ENCODE measurements at places on chromosomes 3 and 15. TPM values are rescaled to one million over a fixed set of nuclear protein-coding genes. Genes with fewer than 3 reads are reported as not detected.

Gene ABHD6
- total RNA-seq, result 14.1 TPM

GRCh38 chr3:66014056-66014455, 24.7 kb downstream of the MAGI1 start:
- peaks cover 3% of the 10 kb centered on the region for H3K4me1 ChIP-seq
- DNase-seq, result no peak
- no peak overlapping the region for H3K4me3 ChIP-seq

GRCh38 chr3:113754494-113755159, 7.8 kb downstream of the ATP6V1A start:
- no peak overlapping the region for H3K27ac ChIP-seq
- H3K4me1 ChIP-seq, result no peaks in the 10 kb centered on the region
- no peak overlapping the region for H3K4me3 ChIP-seq
- DNase-seq, result no peak

Gene MSL2
- total RNA-seq, result 44.0 TPM

Gene XCR1
- total RNA-seq, result 0.43 TPM

Gene HTR3E
- not detected for total RNA-seq

DNA sequence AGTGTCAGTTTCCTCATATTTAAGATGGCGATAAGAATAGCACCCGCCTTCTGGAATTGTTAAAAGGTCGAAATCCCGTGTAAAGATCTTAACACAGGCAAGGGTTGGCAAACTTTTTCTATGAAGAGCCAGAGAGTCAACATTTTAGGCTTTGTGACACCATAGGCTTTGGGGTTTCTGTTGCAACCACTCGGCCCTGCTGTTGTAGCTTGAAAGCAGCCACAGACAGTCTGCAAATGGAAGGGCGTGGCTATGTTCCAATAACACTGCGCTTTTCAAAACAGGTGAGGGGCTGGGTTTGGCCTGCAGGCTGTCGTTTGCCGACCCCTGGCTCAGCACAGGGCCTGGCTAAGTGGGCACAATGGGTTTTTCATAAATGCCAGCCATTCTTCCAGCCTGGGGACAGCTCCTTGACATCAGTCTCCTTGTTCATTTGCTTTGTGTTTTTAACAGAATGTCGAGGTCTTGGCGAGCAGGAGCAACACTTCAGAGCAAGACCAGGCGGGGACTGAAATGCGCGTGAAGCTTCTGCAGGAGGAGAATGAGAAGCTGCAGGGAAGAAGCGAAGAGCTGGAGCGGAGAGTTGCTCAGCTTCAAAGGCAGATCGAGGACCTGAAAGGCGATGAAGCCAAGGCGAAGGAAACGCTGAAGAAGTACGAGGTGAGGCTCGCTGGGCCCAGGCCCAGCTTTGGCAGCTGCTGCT, 75.2 kb upstream of the MYZAP start:
- no peak overlapping the region for H3K27ac ChIP-seq
- peaks cover 21% of the 10 kb centered on the region for H3K4me1 ChIP-seq
- H3K4me3 ChIP-seq, result no peak overlapping the region
- DNase-seq, result peak; percentile 56

Gene IL17RB
- 0.88 TPM for total RNA-seq

GRCh38 chr3:187662848-187663409, 7.3 kb downstream of the SST start:
- H3K27ac ChIP-seq, result no peak overlapping the region
- H3K4me1 ChIP-seq, result no peaks in the 10 kb centered on the region
- DNase-seq, result no peak
- H3K27me3 ChIP-seq, result no peaks in the 10 kb centered on the region
- H3K36me3 ChIP-seq, result no peaks in the 10 kb centered on the region

- peak; percentile 56 for DNase-seq
- H3K36me3 ChIP-seq, result no peaks in the 10 kb centered on the region
- H3K4me1 ChIP-seq, result no peaks in the 10 kb centered on the region
- no peaks in the 10 kb centered on the region for H3K27me3 ChIP-seq
- H3K4me3 ChIP-seq, result no peak overlapping the region
- H3K27ac ChIP-seq, result no peak overlapping the region
Measured at GRCh38 chr3:135229018-135229495, 434.0 kb downstream of the EPHB1 start.

All from lung (tissue), 17 donors.